MG63 (cell line): ENCODE measurements at places on chromosomes 12 and 14. TPM values are rescaled to one million over a fixed set of nuclear protein-coding genes. Genes with fewer than 3 reads are reported as not detected.

DNA sequence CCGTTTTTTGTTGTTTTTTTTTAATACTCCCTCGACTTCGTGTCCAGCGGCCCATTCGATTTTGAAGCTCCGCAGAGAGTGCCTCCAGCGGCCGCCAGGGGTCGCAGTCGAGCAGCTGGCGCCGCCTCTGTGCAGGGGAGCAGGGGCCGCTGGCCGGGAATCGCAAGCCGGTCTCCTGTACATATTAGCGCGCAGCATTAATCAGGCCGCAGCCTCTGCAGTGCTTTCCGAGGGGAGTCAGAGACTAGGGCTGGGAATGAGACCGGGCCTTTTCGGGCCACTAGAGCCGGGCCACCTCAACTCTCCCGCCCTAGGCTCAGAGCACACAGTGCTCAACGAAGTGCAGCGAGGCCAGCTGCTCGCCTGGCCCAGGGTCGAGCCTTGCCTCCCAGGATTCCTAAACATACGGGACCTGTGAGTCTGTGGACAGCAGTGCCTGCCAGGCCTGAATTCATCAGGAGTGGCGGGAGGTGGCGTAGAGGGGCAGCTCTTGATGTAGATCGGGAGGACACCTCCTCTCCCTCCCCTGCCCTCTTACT lies 81.8 kb downstream of the EMP1 start:
- peak; percentile 56 for DNase-seq

DNA sequence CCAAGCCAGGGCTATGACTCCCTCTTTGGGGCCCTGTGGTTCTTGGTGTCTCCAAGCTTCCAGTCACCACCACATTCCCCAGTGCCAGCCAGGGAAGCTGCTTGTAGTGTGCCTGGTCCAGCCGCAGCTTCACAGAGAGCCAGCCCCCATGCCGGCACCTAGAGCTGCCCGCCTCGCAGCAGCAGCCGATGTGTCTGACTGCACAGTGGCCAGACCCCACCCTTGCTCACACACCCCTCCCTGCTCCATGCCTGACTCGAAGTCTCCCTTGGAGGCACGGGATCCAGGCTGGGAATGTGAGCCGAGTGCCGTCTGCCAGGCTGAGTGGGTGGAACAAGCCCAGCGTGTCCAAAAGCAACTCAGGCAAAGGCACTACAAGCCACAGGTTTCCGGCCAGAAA lies 123.3 kb upstream of the SFSWAP start:
- no peak for DNase-seq

GRCh38 chr12:29674463-29674862 lies 109.3 kb downstream of the TMTC1 start:
- DNase-seq = no peak

DNA sequence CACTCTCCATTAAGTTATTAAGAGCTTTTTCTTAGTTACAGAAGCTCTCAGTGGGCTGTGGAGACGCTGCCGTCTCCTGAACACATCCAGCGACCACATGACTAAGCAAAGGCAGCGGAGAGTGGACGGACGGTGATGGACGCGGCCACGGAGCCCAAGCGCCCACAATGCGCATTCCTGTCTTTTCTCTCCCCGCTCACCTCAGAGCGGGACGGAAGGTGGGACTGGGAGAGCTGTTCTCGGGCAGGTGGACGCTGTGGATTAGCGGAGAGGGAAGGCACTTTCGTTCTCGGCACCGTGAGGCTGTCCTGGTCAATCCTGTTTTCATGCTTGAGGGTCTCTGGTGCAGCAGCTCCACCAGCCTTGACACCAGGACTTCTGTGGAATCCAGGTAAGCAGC lies 2.6 kb upstream of the ANKLE2 start:
- no peak for DNase-seq

The DNAH10 gene
- total RNA-seq = 0.25 and 0.40 TPM in 2 replicates
